ENCODE measurements at places on chromosomes 6 and 20.

DNA sequence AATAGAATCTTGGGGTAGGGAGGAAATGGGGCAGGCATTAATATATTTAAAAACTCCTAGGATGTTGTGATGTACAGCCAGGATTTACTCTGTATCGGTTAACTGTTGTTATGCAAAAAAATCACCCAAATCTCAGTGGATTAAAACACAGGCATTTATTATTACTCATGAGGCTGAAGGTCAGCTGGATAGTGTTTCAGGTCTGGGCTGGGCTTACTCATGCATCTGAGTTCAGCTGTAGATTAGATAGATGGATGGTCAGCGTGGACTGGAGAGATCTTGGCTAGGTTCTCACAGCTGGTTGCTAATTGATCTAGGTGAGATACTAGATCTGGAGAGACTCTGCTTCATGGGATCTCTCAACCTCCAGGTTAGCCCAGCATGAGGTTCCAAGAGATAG is 131.4 kb downstream of the BTBD3 start:
- DNase-seq: no peak
- no peaks in the 10 kb centered on the region for H3K36me3 ChIP-seq
- H3K4me3 ChIP-seq: no peak overlapping the region
- no peaks in the 10 kb centered on the region for H3K4me1 ChIP-seq
- H3K27ac ChIP-seq: no peak overlapping the region
- H3K27me3 ChIP-seq: no peaks in the 10 kb centered on the region

- no peaks in the 10 kb centered on the region for H3K4me1 ChIP-seq
- H3K4me3 ChIP-seq: no peak overlapping the region
- DNase-seq: peak; percentile 59
- peaks cover 82% of the 10 kb centered on the region for H3K36me3 ChIP-seq
Observed at GRCh38 chr6:158605266-158605878, 39.2 kb downstream of the DYNLT1 start.

- peaks cover 53% of the 10 kb centered on the region for H3K4me1 ChIP-seq
- DNase-seq: no peak
- H3K27me3 ChIP-seq: no peaks in the 10 kb centered on the region
- H3K36me3 ChIP-seq: peaks cover 79% of the 10 kb centered on the region
- H3K4me3 ChIP-seq: no peak overlapping the region
Observed at GRCh38 chr6:111711476-111711875, 105.8 kb upstream of the TRAF3IP2 start.

- H3K36me3 ChIP-seq: no peaks in the 10 kb centered on the region
- H3K27ac ChIP-seq: no peak overlapping the region
- H3K4me3 ChIP-seq: no peak overlapping the region
- H3K4me1 ChIP-seq: no peaks in the 10 kb centered on the region
- H3K27me3 ChIP-seq: no peaks in the 10 kb centered on the region
Observed at GRCh38 chr6:80010288-80010687, 5.8 kb downstream of the TTK start.

DNA sequence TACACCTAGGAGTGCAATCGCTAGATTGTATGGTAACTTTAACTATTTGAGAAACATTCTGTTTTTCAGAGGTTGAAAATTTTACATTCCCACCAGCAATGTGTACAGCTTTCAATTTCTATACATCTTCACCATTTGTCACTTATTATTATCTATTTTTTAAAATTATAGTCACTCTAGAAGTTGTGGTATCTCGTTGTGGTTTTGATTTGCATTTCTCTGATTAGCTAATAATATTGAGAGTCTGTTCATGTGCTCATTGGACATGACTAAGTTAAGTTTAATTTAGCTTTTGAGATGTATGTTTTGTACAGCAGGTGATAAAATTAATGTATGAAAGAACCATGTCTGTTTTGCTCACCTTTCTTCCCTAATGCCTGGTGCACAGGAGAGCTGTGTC is 34.8 kb upstream of the PLCB1 start:
- H3K27me3 ChIP-seq: no peaks in the 10 kb centered on the region
- H3K36me3 ChIP-seq: no peaks in the 10 kb centered on the region
- no peaks in the 10 kb centered on the region for H3K4me1 ChIP-seq
- no peak for DNase-seq
- no peak overlapping the region for H3K27ac ChIP-seq

DNA sequence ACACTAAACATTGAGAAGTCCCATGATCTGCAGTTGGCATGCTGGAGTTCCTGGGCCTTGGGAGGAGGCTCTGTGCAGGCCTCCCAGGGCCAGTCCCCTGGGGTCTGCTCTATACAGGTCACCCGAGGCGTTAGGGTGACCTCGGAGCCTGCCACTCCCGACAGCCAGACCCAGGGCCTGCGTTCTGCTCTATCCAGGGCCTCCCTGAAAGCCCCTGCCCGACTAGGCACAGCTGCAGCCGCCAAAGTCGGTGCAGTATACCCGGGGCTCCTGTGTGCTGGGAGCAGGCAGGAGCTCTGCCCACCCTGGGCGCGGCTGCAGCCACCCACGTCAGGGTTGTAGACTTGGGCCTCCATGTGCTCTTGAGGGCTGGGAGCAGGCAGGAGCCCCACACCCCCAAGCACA is 6.3 kb upstream of the OR14J1 start:
- no peak overlapping the region for H3K4me3 ChIP-seq
- no peak for DNase-seq
- H3K4me1 ChIP-seq: no peaks in the 10 kb centered on the region
- no peaks in the 10 kb centered on the region for H3K36me3 ChIP-seq
- no peak overlapping the region for H3K27ac ChIP-seq

GRCh38 chr6:31419842-31420241 is 16.4 kb downstream of the MICA start:
- H3K36me3 ChIP-seq: peaks cover 15% of the 10 kb centered on the region
- H3K27me3 ChIP-seq: no peaks in the 10 kb centered on the region
- no peaks in the 10 kb centered on the region for H3K4me1 ChIP-seq
- DNase-seq: no peak

DNA sequence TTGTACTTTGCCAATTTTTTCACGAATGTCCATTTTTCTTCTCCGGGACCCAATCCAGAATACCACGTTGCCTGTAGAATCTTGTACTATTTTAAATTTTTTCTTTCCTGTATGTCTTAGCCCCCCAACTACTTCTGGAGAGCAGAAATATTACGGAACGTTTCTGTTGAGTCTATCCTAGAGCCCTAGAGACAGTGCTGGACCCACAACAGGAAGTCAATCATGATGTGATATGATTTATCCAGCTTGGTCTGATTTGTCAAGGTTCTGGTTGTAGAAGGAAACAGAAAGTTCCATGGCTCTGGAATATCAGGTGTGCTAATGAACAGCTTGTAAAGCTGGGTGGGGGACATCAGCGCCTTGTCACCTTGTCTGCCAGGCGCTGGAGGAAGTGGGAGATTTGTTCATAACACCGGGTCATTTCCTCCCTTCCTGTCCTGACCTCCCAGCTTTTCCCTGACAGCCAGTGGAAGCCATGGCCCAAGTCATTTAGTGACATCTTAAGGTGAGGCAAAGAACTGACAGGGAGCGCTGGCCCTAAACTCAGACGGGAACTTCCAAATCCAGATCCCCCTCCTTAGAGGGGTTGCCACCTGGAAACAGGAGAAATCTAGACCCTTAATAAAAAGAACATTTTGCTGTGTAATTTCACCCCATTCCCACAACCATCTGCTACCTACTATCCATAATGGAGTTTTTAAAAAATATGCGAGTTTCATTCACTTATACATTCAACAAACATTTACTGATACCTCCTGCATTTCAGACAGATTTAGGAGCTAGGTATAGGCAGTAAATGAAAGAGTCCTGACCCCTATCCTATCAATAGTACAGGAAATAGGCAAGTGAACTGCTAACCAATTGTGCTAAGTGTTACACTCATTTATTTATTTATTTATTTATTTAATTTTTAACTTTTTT is 130.5 kb downstream of the ZFP64 start:
- no peak overlapping the region for H3K27ac ChIP-seq
- DNase-seq: no peak
- no peak overlapping the region for H3K4me3 ChIP-seq
- H3K36me3 ChIP-seq: no peaks in the 10 kb centered on the region
- no peaks in the 10 kb centered on the region for H3K27me3 ChIP-seq

- H3K4me1 ChIP-seq: no peaks in the 10 kb centered on the region
Observed at GRCh38 chr6:51541847-51542246, 545.6 kb downstream of the PKHD1 start.

DNA sequence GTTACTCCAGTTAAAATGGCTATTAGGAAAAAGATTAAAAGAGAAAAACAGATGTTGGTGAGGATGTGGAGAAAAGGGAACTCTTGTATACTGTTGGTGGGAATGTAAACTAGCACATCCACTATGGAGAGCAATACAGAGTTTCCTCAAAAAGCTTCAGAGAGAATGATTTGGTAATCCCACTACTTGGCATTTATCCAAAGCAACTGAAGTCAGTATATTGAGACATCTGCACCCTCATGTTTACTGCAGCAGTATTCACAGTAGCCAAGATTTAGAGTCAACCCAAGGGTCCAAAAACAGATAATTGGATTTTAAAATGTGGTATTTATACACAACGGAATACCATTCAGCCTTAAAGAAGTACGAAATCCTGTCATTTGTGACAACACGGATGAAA is 469.5 kb downstream of the QKI start:
- H3K4me3 ChIP-seq: no peak overlapping the region
- H3K36me3 ChIP-seq: no peaks in the 10 kb centered on the region
- H3K27me3 ChIP-seq: peaks cover 3% of the 10 kb centered on the region
- no peaks in the 10 kb centered on the region for H3K4me1 ChIP-seq

DNA sequence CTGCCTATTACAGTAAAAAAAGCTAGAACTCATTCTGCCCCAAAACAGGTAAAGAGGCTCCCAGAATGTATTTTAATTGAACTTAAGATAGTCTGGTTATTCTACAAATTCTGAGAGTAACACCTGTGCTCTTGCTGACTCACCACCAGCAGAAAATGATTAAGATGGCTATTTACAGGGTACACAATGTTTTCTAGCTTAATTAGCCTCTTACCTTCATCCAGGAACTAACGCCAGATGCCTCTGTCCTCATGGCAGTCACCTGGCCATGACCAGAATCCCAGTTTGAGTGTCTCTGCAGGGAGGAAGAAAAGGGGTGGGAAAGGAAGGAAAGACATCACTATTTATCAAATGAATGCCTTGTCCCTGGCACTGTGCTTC is 31.3 kb upstream of the PPP1R3G start:
- peaks cover 2% of the 10 kb centered on the region for H3K27me3 ChIP-seq
- no peak for DNase-seq
- H3K27ac ChIP-seq: no peak overlapping the region
- H3K4me1 ChIP-seq: no peaks in the 10 kb centered on the region
- no peak overlapping the region for H3K4me3 ChIP-seq
- no peaks in the 10 kb centered on the region for H3K36me3 ChIP-seq

- no peaks in the 10 kb centered on the region for H3K27me3 ChIP-seq
- H3K4me1 ChIP-seq: no peaks in the 10 kb centered on the region
- no peak overlapping the region for H3K27ac ChIP-seq
- no peaks in the 10 kb centered on the region for H3K36me3 ChIP-seq
- no peak overlapping the region for H3K4me3 ChIP-seq
Observed at GRCh38 chr6:72650081-72650745, 28.3 kb downstream of the KCNQ5 start.

GRCh38 chr6:142413111-142413510 is 111.3 kb downstream of the ADGRG6 start:
- no peaks in the 10 kb centered on the region for H3K36me3 ChIP-seq
- no peaks in the 10 kb centered on the region for H3K4me1 ChIP-seq
- H3K4me3 ChIP-seq: no peak overlapping the region
- H3K27ac ChIP-seq: no peak overlapping the region
- H3K27me3 ChIP-seq: no peaks in the 10 kb centered on the region
- DNase-seq: no peak

DNA sequence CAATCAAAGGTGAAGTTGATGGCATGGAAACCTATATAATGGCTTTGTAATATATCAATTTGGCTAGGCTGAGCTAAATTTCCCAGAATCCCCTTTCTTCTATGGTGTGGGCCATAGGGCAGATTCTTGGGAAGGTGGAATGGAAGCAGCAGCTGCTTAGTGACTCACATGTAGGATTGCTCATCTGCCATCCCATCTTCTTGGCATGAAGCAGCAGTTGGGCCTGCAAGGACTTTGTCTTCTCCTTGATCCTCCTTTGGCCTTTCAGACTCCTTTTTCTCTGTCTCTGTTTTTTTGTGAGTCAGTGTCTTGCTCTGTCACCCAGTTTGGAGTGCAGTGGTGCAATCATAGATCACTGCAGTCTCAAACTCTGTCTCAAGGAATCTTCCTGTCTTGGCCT is 52.6 kb upstream of the CEP162 start:
- H3K4me3 ChIP-seq: no peak overlapping the region
- H3K27ac ChIP-seq: no peak overlapping the region
- H3K36me3 ChIP-seq: no peaks in the 10 kb centered on the region

- H3K27ac ChIP-seq: no peak overlapping the region
- peaks cover 51% of the 10 kb centered on the region for H3K36me3 ChIP-seq
- DNase-seq: no peak
- H3K27me3 ChIP-seq: no peaks in the 10 kb centered on the region
- H3K4me1 ChIP-seq: no peaks in the 10 kb centered on the region
- no peak overlapping the region for H3K4me3 ChIP-seq
Observed at GRCh38 chr20:45842169-45842812, 8.7 kb downstream of the SNX21 start.

DNA sequence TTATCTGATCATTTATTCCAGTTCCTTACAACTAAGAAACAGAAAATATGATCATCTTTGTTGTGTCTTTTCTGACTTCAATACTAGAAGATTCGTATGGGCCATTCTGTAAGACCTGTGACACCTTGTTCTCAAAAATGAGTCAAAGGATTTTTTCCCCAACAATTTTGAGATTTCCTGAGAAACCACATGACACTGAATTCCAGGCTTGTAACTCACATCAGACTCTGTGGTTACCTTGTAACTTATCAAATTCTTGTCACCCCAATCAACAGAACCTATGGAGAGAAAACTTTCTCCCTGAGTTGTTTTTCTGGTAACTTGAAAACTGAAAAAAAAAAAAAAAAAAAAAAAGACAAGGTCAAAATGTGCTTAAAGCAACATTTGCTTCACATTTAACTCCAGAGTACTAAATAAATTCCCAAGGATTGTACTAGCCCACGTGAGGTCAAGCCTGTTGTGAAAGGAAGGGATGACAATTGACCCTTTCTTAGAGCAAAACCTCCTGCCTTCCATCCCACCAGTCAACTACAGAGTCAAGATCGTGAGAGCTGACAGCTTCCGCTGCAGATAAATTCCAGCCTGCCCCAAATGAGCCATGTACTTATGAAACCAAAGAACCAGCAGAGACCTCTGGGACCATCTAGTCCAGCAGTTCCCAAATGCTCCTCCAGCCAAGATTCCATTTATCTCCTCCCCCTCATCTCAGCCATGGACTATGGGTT is 140.3 kb downstream of the TBX18 start:
- H3K27ac ChIP-seq: no peak overlapping the region
- no peaks in the 10 kb centered on the region for H3K36me3 ChIP-seq
- H3K4me3 ChIP-seq: no peak overlapping the region
- no peaks in the 10 kb centered on the region for H3K27me3 ChIP-seq

- H3K27ac ChIP-seq: no peak overlapping the region
- H3K4me3 ChIP-seq: no peak overlapping the region
- H3K36me3 ChIP-seq: no peaks in the 10 kb centered on the region
Observed at GRCh38 chr6:5050009-5050408, 35.1 kb upstream of the PPP1R3G start.

DNA sequence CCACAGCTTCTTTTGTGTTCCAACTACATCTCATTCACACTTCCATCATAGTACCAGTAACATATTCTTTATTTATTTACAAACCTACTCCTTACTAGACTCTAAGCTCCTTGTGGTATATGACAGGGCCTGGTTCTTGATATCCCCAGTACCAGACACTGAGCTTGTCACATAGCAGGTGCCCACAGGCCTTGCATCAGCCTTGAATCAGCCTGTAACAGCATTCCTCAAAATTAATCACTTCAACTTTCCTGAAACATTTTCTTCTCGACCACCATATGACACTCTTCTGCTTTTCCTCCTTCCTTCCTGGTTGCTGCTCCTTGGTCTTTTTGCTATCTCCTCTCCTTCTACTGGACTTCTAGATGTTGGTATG is 24.7 kb upstream of the SRPK1 start:
- no peak overlapping the region for H3K4me3 ChIP-seq
- no peaks in the 10 kb centered on the region for H3K36me3 ChIP-seq
- H3K4me1 ChIP-seq: no peaks in the 10 kb centered on the region
- no peak for DNase-seq
- H3K27ac ChIP-seq: no peak overlapping the region

Data from CD4-positive, alpha-beta T cell (primary cell).